HFFc6 (cell line): ENCODE measurements at places on chromosomes 16 and 17.

GRCh38 chr16:63442246-63442645 is 1406.0 kb upstream of the CDH8 start:
- H3K4me3 ChIP-seq: no peak overlapping the region
- H3K36me3 ChIP-seq: no peaks in the 10 kb centered on the region
- no peak overlapping the region for H3K27ac ChIP-seq

DNA sequence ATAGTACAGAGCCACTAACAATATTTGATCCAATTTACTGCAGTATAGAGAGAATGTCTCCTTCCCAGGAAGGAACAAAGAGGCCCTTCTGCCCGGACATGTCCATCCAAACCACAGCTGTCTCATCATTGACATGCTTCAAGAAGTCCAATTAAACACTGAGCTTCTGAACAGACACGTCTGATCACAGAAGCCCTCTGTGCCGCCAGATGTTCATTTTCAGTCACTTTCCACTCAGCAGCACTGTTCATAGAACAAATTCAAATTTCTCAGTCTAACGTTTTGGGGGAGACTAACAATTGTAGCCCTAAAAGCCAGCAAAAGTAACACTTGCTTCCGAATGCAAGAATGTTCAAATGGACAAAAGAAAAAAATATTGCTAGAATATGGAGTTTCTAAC is 15.3 kb downstream of the ZC3H7A start:
- H3K27me3 ChIP-seq: 0 out of 2 replicates have a peak, but pooled peaks cover 3% of the 10 kb centered on the region
- peaks cover 45% of the 10 kb centered on the region for H3K4me1 ChIP-seq
- peak overlapping the region; percentile 94 for H3K27ac ChIP-seq
- H3K36me3 ChIP-seq: peaks cover 10% of the 10 kb centered on the region

DNA sequence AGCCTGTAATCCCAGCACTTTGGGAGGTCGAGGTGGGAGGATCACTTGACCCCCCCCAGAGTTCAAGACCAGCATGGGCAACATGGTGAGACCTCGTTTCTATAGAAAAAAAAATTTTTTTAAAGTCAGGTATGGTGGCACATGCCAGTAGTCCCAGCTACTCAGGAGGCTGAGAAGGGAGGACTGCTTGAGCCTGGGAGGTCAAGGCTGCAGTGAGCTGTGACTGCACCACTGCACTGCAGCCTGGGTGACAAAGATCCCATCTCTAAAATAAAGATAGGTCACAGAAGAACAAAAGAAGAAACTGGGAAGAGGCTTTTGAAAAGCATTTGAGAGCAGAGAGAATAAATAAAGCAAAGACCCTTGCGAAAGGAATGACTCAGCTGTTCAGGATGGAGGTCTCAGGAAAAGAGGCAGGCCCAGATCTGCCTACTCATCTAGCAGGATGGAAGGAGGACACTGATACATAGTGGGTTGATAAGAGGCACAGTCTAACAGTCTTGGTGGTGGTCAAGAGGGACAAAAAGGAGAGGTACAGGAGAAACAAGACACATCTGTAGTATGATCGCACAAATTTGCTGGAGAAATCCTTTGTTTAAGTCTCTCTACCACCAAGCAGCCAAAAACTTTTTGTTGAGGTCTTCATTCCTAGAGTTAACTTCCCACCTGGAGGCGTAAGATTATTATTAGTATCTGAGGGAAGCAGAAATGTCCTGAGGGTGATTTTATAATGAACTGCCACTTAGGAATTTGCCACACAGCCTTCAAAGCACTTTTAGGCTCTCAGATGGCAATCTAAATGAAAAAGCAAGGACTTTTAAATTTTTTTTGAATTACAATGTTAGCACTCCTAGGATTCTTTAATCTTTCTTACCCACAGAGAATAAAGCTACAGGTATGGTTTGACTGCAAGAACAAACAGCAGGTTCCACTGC is 17.6 kb downstream of the ZSWIM7 start:
- H3K4me1 ChIP-seq: peaks cover 16% of the 10 kb centered on the region
- H3K36me3 ChIP-seq: peaks cover 19% of the 10 kb centered on the region
- no peak for DNase-seq
- H3K4me3 ChIP-seq: no peak overlapping the region
- peaks cover 1% of the 10 kb centered on the region; the same call in 1 of the 2 replicates for H3K27me3 ChIP-seq

GRCh38 chr16:87562201-87562600 is 40.1 kb upstream of the JPH3 start:
- H3K4me3 ChIP-seq: no peak overlapping the region
- peaks cover 9% of the 10 kb centered on the region for H3K36me3 ChIP-seq
- H3K4me1 ChIP-seq: no peaks in the 10 kb centered on the region
- H3K27me3 ChIP-seq: peaks cover 13% of the 10 kb centered on the region

DNA sequence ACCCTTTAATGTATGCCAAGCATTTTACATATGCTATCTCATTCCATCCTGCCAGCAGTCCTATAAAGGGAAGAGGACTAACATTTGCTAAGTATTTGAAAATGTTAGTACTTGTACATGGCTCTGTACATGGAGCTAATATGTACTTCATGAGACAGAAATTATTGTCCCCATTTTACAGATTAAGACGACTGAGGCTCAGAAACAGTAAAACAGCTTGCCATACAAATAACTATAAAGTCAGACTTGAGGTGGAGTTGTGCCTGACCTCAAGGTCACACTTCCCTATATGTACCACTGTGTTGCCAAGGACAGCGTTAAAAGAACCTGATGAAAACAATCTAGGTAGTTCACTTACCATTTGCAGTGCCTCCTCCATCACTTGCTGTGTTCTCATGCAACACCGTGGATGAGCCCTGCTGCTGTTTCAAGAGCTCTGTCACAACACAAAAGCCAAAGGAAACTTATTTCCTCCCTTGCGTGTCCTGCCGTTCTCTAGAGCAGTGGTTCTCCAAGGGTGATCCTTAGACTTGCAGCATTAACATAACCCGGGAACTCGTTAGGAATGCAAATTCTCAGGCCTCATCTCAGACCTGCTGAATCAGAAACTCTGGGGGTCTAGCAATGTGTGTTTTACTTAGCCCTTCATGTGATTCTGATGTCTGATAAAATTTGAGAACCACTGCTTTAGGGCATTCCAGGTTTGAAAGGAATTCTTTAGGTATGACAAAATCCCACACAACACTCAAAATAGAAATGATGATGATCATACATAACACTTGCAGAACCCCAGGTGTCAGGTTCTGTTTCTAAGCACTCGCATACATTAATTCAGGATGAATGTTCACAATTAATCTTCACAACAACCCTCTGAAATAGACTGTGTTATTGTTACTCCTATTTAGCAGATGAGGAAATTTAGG is 51.2 kb upstream of the MTMR4 start:
- no peaks in the 10 kb centered on the region for H3K4me1 ChIP-seq
- DNase-seq: no peak
- H3K4me3 ChIP-seq: no peak overlapping the region
- H3K27me3 ChIP-seq: peaks cover 17% of the 10 kb centered on the region; the same call in 1 of the 2 replicates
- H3K27ac ChIP-seq: no peak overlapping the region

DNA sequence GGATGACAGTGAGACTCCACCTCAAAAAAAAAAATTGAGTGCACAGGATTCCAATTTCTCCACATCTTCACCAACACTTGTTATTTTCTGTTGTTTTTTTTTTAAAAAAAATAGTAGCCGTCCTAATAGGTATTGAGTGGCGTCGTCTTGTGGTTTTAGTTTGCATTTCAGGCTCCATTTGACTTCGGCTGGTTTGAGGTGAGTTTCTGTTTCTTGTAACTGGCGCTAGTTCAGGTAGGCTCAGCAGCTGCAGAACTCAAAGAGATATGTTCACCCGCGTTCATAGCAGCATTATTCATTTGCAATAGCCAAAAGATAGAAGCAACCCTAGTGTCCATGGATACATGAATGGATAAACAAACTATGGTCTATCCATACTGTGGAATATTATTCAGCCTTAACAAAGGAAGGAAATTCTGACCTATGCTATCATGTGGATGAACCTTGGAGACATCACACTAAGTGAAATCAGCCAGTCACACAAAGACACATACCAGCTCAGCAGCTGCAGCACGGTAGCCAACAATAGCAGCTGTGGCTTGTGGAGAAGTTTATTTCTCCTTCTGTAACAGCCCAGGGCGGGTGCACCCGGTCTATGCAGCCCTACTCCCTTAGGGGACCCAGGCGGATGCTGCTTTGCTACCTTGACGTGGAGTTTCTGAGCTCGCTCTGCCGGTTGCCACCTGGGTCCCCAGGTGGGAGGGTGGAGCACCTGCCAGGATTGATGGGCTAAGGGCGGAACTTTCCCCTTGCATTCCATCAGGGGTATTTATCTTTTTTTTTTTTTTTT is 44.9 kb downstream of the TMEM235 start:
- no peaks in the 10 kb centered on the region for H3K36me3 ChIP-seq
- H3K4me1 ChIP-seq: no peaks in the 10 kb centered on the region
- H3K27me3 ChIP-seq: peaks cover 30% of the 10 kb centered on the region
- H3K27ac ChIP-seq: no peak overlapping the region
- no peak overlapping the region for H3K4me3 ChIP-seq
- no peak for DNase-seq

- peaks cover 2% of the 10 kb centered on the region; the same call in 1 of the 2 replicates for H3K27me3 ChIP-seq
- no peaks in the 10 kb centered on the region for H3K36me3 ChIP-seq
- peaks cover 34% of the 10 kb centered on the region for H3K4me1 ChIP-seq
- H3K27ac ChIP-seq: peak overlapping the region; percentile 92
These were observed 15.9 kb downstream of the B9D1 start for GRCh38 chr17:19346351-19347255.

GRCh38 chr17:61451538-61452300 is 503 bp upstream of the TBX4 start:
- no peak overlapping the region for H3K27ac ChIP-seq
- DNase-seq: no peak
- H3K27me3 ChIP-seq: peaks cover 70% of the 10 kb centered on the region
- no peak overlapping the region for H3K4me3 ChIP-seq
- H3K4me1 ChIP-seq: peaks cover 13% of the 10 kb centered on the region

GRCh38 chr17:7971651-7972050 is 30.8 kb upstream of the GUCY2D start:
- H3K27ac ChIP-seq: no peak overlapping the region
- no peak for DNase-seq
- H3K4me3 ChIP-seq: no peak overlapping the region
- no peaks in the 10 kb centered on the region for H3K4me1 ChIP-seq
- peaks cover 15% of the 10 kb centered on the region for H3K27me3 ChIP-seq
- H3K36me3 ChIP-seq: peaks cover 12% of the 10 kb centered on the region

GRCh38 chr16:62021161-62021581 is 15.1 kb downstream of the CDH8 start:
- no peaks in the 10 kb centered on the region for H3K36me3 ChIP-seq
- H3K4me1 ChIP-seq: no peaks in the 10 kb centered on the region
- no peak overlapping the region for H3K4me3 ChIP-seq

DNA sequence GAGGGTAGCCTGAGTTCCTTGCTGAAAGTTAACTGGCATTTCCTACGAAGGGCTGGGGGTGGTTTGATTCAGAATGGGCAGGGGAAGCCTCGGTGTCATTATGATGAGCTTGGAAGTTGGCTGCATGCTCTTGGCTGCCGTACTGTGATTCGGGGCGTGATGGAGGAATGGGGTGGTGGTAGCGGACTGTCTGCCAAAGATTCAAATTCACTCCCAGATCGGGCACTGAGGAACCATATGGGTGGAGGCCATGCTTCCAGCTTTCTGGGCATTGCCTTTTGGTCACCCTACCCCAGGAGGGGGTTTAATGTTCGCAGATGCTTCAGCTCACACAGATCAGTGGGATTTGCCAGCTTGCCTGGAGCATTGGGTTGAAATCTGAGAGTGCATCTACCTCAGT is 492.8 kb upstream of the EEF2KMT start:
- H3K36me3 ChIP-seq: no peaks in the 10 kb centered on the region
- no peaks in the 10 kb centered on the region for H3K4me1 ChIP-seq
- no peak overlapping the region for H3K27ac ChIP-seq
- DNase-seq: no peak
- H3K4me3 ChIP-seq: no peak overlapping the region
- peaks cover 3% of the 10 kb centered on the region for H3K27me3 ChIP-seq

DNA sequence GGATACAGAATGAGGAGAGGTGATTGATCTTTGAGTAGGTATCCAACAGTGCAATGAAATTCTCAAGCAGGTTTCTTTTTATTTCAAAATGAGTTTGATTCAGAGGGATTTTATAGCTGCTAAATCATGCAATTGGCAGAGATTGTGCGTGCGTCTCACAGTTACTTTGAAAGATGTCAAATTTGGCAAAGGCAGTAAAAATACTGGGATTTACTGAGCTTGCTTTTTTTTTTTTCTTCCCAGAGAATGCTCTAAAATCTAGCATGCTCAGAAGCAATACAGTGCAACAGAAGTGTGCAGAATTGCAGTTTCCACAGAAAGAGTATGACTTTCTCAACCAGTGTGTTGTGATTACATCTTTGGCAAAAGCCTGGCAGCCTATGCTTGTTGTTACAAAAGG is 410.7 kb upstream of the GOT2 start:
- no peaks in the 10 kb centered on the region for H3K4me1 ChIP-seq
- DNase-seq: no peak
- H3K27ac ChIP-seq: no peak overlapping the region
- no peaks in the 10 kb centered on the region; the same call in 1 of the 2 replicates for H3K27me3 ChIP-seq

DNA sequence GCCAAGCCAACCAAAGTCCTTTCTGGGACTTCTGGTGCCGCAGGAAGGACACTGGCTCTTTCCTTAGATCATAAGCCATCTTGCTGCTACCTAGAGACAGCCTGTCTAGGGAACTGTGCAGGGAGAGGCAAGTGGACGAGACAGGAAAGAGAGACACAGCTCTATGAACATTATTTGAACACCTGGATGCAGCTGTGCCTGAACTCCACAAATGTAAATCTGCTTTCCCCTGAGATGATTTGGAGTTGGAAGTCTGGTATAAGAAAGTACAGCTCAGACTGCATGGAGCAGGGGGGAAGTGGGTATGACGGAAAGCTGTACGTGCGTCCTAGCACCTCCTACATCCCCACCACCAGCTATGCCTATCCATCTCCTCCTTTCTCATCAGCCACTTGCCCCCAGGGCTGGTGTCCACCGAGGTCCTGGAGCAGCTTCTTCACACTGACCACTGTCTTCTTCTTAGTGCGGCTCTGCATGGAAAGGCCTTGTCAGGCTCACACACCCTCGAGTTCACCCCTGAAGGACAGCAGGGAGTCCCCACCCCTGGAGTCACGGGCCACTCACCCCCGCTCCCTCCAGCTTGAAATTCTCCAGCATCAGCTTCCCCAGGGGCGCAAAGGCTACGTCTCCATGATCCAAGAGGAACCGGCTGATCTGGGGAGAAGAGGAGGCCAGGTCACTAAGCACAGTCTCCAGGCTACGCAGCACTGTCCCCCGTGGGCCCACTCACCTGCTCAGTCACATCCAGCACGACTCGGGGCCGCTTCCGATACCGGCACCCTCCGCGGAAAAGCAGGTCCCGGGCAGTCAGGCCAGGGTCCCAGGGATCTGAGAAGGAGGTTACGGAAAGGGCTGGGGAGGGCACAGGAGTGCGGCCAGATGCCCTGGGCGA is 3.9 kb downstream of the TAF1C start:
- peaks cover 18% of the 10 kb centered on the region for H3K4me1 ChIP-seq
- H3K36me3 ChIP-seq: peaks cover 15% of the 10 kb centered on the region; the same call in 1 of the 2 replicates
- no peaks in the 10 kb centered on the region for H3K27me3 ChIP-seq
- H3K4me3 ChIP-seq: no peak overlapping the region
- no peak overlapping the region for H3K27ac ChIP-seq
- DNase-seq: no peak
